ENCODE measurements at places on chromosomes 5 and 9.
A peak's percentile ranks its signal among the peaks of the same experiment; 100 is the strongest.

DNA sequence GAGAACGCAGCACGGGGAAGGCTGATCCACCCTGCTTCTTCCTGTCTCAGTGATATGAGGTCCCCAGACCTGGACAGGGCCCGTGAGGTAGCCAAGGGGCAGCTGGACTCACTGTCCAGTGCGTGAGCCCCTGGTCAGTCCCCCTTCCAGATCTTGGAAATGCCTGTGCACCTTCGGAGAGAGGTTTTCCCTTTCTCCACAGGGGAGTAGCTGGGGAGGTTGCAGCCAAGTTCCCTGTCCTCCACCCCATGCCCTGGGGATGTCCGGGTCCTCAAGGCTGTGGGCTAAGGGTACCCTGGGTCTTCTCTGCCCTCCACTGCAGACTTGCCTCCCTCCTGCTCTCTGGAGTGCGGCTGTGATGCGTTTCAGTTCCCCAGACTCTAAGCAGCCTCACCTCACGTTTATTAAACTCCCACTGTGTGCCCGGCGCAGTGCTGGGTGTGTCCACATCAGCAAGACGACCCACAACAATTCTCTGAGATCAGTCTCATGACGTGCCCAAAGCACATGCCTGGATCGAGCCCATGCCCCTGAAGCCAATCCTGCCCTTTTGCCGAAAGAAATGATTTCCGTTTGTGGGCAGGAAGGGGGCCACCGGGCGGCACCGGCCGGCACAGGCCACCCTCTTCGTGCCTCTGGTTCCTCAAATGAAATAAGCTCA, 101.3 kb upstream of the PHYKPL start:
- DNase-seq: no peak

DNA sequence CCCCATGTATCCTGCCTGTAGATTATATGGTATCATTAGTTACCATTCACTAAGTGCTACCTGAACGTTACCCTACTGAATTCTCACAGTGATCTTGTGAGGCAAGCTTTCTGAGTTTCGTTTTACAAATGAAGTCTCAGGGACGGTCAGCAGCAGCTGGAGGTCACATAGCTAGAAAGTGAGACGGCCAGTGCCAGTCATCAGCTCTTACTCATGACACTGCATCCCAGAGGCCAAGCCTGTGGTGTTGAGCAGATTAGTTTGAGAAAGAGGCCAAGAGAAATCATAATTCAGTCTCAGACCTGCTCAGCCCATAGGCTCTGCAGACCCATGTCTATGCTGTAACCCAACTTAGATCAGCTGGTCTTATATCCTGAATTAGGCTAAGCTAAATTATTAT, 95.7 kb upstream of the EGFLAM start:
- DNase-seq: no peak

GRCh38 chr5:34709861-34710673, 53.9 kb downstream of the RAI14 start:
- DNase-seq: no peak

GRCh38 chr9:98530806-98531386, 177.8 kb downstream of the GABBR2 start:
- DNase-seq: no peak

DNA sequence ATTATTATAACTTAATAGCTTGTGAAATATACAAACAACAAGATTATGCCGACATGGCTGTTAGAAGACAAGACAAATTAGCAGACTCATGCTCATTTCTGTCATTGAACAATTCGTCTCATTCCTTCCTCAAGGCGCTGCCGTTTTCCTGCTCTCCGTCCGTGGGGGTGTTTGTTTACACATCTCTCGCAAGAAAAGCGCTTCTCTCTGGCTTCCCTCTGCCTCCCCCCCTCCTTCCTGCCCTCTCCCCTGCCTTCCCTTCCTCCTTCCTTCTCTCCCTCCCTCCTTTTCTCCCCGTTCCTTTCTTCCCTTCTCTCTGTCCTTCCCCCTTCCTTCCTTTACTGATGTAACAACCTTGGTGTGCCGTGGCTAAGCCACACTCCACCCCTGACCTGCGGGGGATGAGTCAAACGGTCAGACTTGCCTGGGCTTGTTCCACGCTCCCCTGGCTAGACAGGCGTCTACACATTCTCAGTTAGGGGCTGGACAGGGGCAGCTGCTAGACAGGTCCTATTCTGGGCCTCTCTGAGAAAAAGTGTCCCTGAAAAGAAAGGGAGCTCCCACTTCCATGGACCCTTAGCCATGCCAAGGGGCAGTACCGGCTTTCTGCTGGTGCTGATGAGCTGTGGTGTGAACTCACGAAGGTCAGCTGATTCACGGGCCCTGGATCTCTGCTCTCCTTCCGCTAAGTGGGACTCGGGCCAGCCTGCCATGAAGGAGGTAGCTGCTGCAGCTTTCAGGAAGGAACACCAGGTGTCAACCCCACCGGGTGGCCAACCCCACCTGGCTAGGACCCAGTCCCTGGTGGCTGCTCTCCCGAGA, 32.0 kb upstream of the SPTLC1 start:
- DNase-seq: no peak

GRCh38 chr5:10747678-10748622, 13.1 kb downstream of the DAP start:
- no peak for DNase-seq

- DNase-seq: no peak
Measured at GRCh38 chr9:125523681-125524080, 183.3 kb downstream of the MAPKAP1 start.

DNA sequence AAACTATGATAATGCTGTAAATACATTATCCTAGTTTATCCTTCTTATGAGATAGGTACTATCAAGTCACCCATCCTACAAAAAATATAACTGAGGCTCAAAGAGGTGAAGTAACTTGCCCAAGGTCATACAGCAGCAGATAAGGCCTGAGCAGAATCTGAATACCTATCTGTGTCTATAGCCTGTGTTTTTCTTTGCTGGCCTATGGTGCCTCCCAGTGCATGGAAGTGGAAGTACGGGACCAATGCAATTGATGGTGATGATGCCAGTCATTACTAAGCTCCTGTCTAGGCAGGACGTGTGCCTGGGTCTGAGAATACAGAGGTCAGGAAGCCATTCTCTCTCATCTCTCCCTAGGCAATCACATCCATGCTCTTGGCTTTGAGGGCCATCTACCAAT, 67.8 kb downstream of the FAT2 start:
- DNase-seq: no peak

- DNase-seq: no peak
Measured at GRCh38 chr9:132410642-132411041, 631 bp downstream of the CFAP77 start.

DNA sequence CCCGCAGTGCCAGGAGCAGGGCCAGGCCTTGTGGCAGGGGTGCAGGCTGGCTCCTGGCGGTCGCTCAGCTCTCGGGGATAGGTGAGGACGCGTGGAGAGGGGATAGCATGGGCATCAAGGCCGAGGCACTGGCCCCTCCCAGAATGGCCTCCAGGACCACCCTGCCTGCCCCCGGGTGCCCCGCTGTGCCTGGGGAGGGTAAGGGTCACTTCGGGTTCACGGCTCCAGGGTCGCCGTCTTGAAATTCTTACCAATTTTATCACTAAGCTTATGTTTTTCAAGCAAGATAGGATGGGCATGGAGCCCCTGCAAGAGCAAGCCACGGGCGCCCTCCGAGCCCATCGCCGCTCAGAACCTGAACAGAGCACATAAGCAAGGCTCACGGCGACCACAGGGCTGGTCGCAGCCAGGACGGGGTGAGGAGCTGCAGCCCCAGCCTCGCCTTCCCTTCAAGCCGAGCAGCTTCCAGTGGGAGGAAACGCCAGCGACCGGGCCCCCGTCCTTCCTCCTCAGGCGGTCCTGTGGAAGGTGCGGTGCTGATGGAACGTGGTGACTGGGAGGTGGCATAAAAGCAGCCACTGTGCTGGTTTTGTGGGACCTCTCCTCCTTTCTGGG, 14.2 kb upstream of the CLPTM1L start:
- DNase-seq: no peak

DNA sequence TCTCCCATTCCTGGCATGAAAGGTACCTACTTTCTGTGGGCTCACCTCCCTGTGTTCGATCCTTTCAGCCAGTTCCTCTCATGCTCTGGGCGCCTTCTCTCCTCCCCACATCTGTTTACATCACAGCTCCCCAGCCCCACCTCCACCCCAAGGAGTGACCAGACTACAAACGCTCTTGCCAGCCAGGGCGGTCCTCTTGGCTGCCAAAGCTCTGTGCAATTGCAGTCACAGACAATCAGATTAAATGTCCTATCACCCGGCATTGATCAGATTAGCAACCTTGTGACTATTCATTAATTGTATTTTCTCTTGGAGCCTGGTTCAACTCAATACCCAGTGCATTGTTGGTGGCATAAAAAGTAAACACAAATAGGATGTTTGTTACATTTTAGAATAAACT, 211.2 kb upstream of the TBCA start:
- DNase-seq: no peak

- DNase-seq: no peak
Measured at GRCh38 chr9:94813379-94813778, 86.9 kb downstream of the AOPEP start.

GRCh38 chr9:87954230-87954629, 20.1 kb downstream of the CDK20 start:
- DNase-seq: no peak

DNA sequence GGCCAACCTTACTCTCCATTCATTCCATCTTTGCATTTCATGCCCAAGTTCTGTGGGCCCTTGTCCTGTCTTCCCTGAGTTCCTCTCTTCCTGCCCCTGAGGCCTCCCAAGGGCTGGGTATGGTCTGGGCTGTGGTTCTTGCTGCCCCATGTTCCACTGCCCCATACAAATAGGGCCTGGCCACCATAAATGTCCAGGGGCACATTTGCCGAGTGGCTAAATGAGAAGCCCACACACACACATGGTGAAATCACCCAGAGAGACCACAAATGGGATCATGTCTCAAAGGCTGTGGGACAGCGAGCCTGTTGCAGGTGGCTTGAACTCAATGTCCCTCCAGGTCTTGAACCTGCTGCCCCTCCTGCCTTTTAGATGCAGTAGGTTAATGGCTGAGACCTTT, 1.2 kb downstream of the TIFAB start:
- peak; percentile 36 for DNase-seq

- no peak for DNase-seq
Measured at GRCh38 chr9:109002141-109002540, 11.2 kb downstream of the CTNNAL1 start.

GRCh38 chr9:36985769-36986467, 48.1 kb downstream of the PAX5 start:
- DNase-seq: no peak

DNA sequence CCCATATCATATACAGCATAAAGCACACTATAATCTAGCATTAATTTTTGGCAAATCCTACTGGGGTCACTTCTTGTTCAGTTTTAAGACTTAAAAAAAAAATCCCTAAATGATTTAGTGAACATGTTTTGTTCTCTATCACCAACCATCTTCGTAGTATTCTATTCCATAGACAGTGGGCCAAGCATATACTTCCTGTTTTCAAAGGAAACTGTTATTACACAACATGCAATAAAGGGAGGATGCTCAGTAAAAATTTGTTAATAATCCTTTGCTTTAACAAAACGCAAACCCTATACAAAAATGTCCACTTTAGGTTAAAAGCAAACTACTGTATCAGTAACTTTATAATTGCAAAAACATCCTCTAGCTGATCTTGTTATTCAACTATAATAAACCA, 13.0 kb downstream of the CCNH start:
- no peak for DNase-seq

DNA sequence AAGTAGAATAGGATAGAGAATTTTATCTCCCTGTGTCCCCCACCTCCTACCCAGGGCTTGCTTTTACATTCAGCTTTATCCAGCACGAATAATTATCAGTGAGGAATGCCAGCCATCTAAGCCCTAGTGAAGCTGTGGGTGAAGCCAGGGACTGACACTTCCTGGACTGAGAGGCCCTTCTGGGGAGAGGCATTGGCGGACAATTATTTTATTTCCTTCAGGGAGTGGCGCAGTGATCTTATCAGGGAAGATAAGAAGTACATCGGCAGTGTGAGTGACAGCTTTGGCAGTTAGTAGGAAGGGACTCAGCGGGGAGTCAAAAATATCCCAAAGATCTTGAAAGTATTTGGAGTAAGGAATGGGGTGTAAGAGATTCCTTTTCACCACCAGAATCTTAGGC, 34.9 kb upstream of the RPS23 start:
- no peak for DNase-seq

DNA sequence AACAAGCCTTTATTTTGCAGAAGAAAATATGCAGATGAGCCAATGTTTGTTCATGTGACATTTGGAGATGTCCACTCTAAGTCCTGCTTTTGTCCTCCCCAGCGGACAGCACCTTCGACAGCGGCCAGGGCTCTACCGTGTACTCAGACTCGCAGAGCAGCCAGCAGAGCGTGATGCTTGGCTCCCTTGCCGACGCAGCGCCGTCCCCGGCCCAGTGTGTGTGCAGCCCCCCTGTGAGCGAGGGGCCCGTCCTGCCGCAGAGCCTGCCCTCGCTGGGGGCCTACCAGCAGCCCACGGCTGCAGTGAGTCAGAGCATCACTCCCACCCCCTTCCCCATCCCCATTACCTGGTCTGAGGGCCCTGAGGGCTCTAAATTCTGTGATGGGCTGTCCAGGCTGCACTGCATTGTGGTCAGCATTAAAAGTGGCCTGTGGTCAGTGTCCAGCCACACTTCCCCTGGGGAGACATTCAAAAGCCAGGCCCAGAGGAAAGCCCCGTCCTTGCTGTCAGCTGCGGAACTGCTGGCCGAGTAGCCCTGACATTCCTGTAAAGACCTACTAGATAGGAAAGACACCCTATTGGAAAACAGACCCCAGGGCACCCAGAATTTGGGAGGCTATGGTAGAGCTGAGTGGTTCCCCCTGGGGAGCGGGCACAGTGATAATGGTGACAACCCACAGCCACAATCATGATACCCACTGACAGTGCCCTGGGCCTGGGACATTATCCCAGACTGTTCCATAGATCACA, 69.0 kb downstream of the WNK2 start:
- peak; percentile 37 for DNase-seq

DNA sequence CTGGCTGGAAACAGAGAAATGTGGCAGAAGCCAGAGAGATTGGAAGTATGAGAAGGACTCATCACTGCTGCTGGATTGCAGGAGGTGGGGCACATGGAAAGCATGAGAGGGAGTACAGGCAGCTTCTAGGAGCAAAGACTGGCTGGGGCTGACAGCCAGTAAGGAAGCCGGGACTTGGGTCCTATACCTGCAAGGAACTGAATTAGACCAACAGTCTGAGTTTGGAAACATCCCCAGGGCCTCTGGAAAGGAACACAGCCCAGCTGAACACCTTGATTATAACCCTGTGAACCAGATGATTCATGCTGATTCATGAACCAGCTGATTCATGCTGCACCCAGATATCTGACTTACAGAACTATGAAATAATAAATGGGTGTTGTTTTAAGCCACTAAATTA, 93.4 kb downstream of the OSTF1 start:
- no peak for DNase-seq

Measured in right forelimb (tissue), 1 donor.